Activated B cell treated with CpG ODN at 0.5 μM for 24 hours (primary cell): ENCODE measurements at places on chromosomes 1 and 21.

DNA sequence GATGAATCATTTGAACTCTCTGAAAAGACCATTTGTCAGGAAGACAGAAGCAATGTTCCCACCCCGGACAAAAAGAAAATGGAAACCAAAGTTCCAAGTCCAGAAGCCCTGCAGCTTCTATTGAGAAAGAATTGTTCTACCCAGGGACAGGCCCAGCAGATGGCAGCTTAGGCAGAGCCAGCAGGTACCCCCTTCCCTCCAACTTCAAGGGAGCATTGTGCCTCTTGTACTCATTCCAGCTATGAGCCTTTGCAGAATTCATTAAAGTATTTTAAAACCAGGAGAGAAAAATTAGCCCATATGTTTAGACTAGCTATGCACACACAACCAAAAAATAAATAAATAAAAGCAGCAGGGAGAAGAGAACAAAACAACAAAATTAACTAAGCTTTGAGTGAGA lies 85.2 kb upstream of the KCND3 start:
- no peak for DNase-seq

DNA sequence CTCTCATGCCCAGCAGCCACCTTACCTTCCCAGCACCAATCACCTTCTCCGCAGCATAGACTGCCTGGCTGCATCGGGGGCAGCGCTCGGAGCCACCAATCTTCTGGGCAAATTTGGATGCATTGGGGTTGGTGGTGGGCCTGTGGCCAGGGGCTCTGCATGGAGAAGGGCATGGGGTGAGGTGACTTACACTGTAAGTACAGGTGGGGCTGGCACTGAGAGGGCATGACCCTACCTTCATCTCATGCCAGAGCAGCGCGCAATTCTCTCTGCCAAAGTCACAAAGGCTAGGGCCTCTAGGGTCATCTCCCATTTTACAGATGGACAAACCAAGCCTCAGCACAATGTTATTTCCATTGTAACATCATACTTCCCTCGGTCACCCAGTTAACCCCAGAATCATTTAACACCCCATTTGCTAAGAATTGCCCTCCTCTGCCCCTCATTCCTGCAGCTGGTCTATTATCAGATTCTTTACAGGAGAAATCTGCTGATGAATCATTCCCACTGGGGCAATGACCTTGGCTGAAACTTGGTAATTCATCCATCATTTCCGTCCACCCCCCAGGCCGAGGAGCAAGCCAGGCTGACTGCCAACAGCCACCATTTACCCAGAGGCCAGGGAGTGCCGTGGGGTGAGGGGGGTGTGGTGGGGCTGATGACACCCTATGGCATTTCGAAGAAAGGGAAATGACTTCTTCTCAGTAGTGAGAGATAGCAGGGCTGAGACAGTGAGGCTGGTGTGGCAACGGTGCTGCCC lies 17.9 kb downstream of the CSRP1 start:
- no peak for DNase-seq

DNA sequence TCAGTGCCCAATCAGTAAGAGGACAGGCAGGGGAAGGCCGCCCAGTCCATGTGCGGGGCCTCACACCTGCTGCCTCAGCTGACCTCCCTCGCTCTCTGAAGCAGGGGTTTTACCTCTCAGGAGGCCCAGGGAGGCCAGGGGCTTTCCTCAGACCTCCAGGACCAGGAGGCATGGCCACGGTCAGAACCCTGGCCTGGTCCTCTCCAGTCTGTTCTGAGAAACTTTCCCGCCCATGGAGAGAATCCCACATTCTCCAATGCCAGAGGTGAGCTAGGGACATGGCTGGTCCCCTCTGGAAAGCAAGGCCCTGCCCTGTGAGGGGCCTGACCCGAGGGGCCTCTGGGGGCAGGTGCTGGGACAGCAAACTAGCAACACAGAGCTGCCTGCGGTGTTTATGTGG lies 68.2 kb downstream of the DMRTB1 start:
- no peak for DNase-seq

GRCh38 chr1:231161667-231162296 lies at the start of gene TRIM67:
Gene TRIM67, plus strand, starts transcription at chr1:231162058. Its CDS starts 912 bp downstream, at chr1:231162970.
- no peak for DNase-seq

GRCh38 chr21:39088031-39088370 lies 95.2 kb downstream of the PSMG1 start:
- no peak for DNase-seq

DNA sequence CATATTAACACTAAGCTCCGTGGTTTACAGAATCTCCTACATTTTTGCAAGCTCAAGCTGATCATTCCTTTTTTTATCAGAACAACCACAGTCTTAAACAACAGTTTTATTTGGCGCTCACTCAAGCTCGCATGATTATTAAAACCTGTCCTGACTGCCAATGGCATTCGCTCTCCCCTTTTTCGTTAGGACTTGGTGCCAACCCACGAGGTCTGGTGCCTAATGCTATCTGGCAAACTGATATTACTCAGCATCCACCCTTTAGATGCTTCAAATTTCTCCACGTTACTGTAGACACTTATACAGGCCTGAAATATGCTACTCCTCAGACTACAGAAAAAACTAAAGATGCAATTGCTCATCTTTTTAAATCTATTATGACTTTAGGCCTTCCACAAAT lies 23.0 kb upstream of the ITLN1 start:
- DNase-seq = no peak

DNA sequence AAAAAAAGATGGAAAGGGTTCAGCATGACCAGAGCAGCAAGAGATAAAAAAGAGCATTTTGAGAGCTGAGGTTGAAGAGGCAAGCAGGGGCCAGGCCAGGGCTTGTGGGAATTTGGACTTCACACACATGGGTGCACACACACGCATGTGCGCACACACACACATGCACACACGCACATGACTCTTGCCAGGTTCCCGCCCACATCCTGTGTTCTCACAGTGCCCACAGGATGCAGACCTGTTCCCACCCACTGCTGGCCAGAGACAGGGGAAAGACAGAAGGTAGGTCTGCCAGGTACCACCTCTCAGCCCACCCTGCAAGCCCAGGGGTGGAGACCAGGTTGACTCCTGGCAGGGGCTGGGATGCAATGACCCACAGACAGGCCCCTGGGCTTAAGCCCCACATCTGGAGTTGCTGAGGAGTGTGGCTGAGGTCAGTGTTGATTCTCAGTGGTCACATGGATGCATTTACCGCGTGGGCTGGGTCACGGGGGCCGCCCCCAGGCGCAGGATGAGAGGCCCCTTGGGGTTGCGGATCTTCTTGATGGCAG lies 4.4 kb downstream of the COL16A1 start:
- no peak for DNase-seq

- DNase-seq = no peak
These were observed 14.8 kb upstream of the TMEM222 start for GRCh38 chr1:27306892-27307761.

DNA sequence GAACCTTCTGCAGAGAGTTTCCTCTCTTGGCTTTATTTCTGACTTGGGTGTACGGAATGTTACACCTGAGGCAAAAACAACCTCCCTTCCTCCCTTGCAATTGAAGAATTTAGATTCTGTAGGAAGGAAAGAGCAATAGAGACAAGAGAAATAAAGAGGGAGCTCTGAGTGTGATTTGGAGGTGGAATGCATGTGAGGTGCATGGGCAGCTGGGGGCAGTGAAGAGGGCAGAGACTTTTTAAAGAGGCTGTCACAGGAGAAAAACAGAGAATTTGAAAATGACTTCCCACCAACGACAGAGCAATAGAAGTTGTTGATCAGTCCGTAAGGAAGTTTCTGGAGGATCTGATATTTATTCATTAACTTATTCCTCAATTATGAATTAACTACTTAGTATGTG lies 172.0 kb upstream of the B3GALT2 start:
- DNase-seq = no peak

- no peak for DNase-seq
These were observed 511.9 kb downstream of the PTPRC start for GRCh38 chr1:199150756-199151155.

GRCh38 chr1:55597910-55598309 lies 382.7 kb upstream of the USP24 start:
- DNase-seq = no peak

DNA sequence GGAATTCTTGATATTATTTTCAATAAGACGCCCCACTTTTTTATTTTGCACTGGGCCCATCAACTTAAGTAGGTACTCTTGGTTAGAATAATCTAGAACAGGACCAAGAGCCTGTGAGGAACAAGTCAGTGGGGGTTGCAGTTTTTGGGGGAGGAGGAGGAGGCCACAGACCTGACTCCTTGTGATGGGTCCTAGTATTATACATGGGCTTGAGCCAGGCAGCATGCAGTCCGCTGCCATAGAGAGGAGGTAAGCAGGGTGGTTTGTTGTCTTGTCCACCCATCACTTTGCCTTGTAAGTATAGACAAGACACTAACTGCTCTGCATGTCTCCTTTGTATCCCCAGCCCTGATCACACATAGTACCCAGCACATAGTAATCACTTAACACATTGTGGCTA lies 24.5 kb downstream of the ROR1 start:
- no peak for DNase-seq

DNA sequence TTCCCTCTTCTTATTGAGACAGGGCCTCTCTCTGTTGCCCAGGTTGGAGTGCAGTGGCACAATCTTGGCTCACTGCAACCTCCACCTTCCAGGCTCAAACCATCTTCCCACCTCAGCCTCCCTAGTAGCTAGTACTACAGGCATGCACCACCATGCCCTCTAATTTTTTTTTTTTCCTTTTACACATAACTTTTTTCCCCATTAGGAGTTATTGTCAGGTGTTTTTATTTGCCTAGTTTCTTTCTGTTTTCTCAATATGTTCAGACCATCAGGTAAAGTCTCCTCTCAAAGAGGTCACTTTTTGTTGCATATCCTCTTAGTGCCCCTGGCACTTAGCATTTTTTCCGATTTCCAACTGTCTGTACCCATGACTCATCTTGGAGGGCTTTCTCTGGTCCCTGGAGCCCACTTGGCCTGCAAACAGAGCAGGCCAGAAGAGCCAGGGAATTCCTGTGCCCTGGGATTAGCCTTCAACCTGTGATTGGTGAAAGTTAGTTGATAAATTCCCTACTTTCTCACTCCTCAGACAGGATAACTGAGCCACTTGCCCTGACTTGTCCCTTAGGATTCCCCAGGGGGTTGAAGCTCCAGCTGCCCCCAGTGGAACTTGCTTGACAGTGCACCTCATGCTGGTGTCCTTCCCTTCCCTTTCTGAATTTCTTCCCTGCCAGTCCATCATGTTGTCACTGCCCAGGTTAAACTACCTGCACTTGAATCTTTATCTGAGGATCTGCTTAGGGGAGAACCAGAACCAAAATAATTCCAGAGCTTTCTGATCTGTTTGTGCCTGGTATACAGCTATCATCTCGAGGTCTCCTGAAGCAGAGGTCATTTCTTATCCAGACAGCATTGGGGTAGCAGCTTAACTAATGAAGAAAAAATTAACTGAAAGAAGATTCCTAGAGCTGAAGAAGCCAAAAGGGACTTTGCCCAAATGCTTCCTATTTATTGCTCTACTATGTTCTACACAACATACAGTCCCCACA lies 2.4 kb downstream of the NTPCR start:
- no peak for DNase-seq
